ENCODE measurements at places on chromosomes 2 and 18. TPM values are rescaled to one million over a fixed set of nuclear protein-coding genes. Genes with fewer than 3 reads are reported as not detected.

- DNase-seq = no peak
Observed at GRCh38 chr2:153873052-153874048, 1.6 kb downstream of the GALNT13 start.

TEKT4 gene
- 0.11 TPM for polyA plus RNA-seq

CTNNA2 gene
- 4.1 TPM for polyA plus RNA-seq

- no peak for DNase-seq
Observed at GRCh38 chr2:29562896-29563295, 358.5 kb downstream of the ALK start.

DNA sequence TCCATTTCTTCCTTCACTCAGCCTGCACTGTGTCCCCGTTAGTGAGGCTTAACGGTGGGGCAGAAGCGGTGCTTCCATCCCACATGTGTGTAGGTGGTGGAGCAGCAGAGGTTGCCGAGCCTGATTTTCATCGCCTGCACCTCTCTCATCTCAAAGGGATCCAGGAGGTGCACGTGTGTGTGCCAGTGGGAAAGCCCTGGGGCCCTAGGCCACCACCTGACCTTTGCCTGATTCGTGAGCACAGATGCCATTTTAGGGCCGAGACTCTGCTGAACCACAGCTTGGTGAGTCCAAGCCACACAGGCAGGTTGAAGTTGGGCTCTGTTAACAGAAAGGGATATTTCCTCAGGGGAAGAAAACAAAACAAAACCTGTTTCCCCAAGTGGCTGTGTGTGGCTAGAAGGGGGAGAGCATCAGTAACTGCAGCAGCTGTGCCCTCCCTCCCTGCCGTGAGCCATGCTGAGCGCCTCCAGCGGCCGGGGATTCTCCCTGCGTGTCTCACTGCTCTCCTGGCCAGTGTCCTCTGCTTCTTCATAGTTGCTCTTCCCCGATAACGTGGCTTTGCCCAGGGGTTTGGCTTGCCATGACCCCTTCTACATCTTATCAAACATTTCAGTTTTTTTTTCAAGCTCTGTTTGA lies 81.5 kb downstream of the MAPRE2 start:
- no peak for DNase-seq

DNA sequence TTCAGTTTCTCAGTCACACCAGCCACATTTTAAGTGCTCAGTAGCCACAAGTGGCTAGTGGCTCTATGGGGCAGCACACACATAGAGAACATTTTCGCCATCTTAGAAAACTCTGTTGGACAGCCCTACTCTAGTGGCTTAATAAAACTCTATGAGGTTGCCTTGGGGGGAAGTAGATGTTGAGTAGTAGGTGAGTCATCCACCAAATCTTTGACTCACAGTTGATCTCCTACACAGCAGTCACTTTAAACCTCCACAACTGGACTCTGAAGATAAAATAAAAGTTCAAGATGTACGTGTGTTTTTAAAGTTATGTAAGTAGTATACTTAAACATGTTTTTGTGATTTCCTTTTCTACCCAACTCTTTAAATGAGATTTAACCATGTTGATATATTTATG lies 379.0 kb downstream of the SETBP1 start:
- no peak for DNase-seq

DNA sequence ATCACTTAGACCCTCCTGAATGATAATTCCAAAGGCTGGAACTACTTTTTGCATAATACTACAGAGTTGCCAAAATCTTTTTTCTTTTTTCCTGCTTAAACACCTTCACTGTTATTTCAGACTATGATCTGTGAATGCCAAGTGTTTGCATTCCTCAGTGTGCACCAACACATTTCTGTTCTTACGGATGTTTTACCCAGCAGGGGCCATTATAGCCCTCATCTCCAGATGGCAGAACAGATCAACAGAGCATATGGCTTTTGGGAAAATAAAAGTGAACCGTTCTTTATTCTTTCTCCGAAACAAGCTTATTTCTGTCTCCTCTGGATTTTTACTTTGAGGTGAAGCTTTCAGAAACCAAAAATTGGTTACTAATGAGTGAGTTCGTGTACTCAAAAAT lies 1226.6 kb upstream of the FAM98A start:
- no peak for DNase-seq
